ENCODE measurements at places on chromosomes 6 and 20. TPM values are rescaled to one million over a fixed set of nuclear protein-coding genes. Genes with fewer than 3 reads are reported as not detected.

GRCh38 chr6:155093430-155093829 lies 98.3 kb downstream of the TIAM2 start:
- no peak for DNase-seq

- DNase-seq = peak; percentile 6
Measured at GRCh38 chr20:50729901-50730764, 1.2 kb upstream of the PARD6B start.

DNA sequence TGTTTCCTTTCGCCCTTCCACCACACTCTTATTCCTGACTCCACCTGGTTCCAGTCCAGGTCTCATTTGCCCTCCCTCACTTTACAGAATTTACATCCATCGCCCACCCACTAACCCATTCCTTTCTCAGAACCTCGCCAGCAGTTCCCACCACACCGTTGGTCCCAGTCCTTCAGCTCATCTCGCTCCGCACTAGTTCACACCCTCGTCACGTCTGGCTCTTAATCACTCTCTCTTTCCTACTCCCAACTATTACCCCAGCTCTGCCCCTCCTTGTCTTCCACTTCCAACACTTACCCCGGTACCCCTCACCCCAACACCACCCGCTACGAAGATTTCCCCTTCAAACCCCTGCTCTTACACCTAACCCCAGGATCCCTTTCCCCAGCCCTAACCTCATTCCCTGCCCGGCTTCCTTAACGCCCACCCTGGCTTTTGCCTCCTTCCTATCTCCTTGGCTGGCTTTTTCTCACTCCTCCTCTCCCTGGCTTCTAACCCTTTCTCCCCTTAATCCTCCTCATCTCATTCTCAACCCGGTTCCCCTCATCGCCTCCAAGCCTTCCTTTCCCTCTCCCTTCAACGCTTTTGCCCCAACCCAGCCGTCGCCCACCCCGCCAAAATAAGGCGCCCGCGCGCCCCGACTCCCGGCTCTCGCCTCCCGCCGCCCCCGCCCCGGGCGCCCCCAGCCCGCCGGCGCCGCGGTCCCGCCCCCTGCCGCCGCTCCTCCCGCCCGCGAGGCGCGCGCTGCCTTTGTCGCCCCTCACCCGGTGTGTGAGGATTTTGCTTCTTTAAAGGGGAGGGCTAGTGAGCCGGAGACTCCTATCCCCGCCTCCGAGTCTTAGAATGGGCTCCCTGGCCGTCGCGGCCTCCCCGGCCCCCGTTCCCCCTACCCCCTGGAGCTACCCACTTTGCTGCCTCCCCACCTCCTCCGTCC lies 542 bp downstream of the USP49 start:
- DNase-seq = peak; percentile 2

- DNase-seq = no peak
Measured at GRCh38 chr20:14885661-14886060, 548.2 kb upstream of the FLRT3 start.

DNA sequence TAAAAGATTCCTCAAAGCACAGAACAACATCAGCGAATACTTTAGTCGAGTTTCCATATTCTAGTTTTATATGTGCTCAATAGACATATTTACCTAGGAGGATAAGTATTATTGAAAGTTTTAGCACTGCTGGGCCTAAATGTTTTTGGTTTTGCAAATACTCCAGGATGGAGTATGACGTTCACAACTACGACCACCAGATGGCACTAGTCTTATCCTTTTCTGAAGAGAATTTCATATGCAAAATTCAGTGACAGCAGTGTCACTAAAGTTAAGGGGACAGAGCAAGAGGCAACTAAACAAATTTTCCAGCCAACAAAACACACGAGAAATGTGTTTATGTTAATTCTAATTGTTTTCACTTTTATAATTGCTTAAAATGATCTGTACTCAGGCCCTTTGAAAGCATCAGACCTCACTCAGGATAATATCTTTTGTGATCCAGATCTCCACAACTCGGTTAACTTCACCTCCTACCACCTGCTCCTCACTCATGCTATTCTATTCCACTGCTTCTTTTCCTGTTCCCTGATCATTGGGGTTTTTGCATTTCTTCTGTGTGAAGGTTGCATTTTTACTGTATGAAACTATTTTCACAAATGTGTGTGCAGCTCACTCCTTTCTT lies 220.8 kb downstream of the TRDN start:
- no peak for DNase-seq

GRCh38 chr6:97064578-97064977 lies 140.1 kb downstream of the KLHL32 start:
- no peak for DNase-seq

GRCh38 chr6:46921059-46921458 lies 679 bp downstream of the ADGRF5 start:
- DNase-seq = no peak

GRCh38 chr20:22717466-22717865 lies 133.1 kb upstream of the FOXA2 start:
- DNase-seq = no peak

GRCh38 chr6:10338151-10338550 lies 76.7 kb downstream of the TFAP2A start:
- DNase-seq = no peak

DNA sequence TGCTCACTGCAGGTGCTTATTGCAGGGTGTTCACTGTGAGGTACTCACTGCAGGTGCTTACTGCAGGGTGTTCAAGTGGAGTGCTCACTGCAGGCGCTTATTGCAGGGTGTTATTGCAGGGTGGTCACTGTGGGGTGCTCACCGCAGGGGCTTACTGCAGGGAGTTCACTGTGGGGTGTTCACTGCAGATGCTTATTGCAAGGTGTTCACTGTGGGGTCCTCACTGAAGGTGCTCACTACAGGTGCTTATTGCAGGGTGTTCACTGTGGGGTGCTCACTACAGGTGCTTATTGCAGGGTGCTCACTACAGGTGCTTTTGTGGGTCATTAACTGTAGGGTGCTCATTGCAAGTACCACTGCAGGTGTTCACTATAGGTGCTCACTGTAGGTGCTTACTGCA lies 20.2 kb downstream of the APMAP start:
- DNase-seq = no peak

- no peak for DNase-seq
Measured at GRCh38 chr6:19303383-19303782, 533.8 kb upstream of the ID4 start.

DNA sequence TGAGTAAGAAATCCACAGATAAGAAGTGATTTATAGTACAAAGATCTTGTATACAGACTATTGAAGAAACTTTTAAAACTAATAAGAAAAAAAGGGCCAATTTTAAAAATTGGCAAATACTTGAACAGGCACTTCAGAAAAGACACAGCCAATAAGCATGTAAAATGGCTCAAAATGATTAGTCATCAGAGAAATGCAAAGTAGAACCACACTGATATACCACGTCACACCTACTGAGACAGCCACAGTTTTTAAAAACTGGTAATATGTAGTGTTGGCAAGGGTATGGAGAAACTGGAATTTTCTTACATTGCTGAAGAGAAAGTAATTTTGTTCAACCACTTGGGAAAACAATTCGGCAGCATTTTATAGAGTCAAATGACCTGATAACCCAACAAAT lies 488.9 kb upstream of the HTR1E start:
- DNase-seq = no peak

DNA sequence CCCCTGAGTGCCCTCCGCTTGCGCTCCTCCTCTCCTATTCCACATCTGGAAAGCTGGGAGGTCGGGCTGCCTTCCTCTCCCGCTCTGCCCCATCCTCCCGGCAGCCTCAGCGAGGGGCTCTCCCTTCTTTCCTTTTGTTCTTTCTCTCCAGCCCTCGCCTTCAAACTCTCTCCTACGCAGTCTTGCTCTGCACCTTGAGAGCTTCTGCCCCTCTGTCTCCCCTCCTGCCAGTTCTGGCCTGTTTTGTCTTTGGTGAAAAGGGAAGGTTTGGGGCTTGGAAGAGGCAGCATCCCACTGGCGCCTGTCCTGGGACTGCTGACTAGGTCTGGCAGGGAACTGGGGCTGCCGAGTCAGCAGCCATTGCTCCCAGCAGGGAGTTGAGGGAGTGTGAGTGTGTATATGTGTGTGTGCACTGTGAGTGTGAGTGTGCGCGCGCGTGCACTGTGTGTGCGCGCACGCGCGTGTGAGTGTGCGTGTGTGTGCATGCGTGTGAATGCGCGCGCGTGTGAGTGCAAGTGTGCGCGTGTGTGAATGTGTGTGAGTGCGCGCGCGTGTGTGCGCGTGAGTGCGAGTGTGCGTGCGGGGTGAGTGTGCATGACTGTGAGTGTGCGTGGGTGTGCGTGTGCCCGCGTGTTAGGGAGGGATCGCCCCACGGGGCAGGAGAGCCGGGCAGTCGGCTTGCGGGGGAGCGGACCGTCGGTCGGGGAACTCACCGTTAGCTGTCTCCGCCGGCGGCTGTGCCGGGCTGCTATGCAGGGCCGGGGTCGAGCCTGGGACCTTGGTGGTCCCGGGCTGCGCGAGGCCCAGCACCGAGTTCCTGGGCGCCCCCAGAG lies 523 bp downstream of the CPXM1 start:
- no peak for DNase-seq

DNA sequence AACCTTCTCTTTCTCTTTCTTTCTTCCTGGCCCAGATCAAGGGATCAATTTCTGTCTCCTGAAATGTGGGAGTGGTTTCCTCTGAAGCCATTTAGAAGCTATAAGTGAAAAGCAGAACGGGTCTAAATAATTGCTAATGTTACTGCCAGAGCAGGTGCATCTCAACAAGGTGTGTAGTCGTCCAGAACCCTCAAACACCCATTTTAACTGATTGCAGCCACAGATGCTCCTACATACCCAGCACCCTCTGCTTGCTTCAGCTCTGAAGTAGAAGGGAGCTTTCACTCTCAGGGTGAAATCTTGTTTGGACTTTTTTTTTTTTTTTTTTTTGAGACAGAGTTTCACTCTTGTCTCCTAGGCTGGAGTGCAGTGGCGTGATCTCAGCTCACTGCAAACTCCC lies 592.1 kb upstream of the ARID1B start:
- no peak for DNase-seq

DNA sequence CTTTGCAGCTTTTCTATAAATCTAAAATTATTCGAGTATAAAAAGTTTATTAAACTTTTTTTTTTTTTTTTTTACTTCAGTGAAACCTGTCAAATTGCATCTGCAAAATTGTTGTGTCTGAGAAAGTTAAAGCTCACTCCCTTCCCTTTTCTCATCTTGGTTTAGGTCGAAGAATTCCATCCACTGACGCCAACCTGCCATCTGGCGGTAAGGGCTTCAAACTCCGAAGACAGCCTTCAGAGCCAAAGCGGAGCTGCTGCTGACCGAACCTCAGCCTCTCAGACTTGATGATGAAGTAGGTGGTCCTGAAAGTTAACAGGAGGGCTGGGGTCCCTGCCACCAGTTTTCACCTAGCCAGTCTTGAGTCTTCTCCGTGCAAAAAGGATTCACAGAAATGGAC lies 29.6 kb upstream of the VAPB start:
- DNase-seq = no peak

GRCh38 chr6:118335325-118335816 lies 212.7 kb upstream of the PLN start:
- DNase-seq = no peak

DNA sequence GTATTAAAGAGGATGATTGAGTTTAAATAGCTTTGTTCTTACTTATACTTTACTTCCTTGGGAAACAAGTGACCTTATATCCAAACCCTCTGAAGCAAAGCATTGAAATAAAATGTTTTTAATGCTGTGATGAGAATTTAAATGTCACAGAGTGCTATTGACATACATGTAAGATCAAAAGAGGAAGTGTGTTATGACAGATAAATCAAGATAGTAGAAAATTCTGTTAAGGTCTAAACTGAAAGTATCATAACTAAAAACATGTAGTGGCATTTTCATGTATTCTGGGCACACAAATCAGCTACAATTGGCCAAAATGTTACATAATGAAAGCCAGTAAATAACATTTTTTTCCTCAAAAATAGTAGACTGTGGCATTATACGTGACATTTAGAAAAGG lies 318.0 kb downstream of the GRIK2 start:
- DNase-seq = no peak

DNA sequence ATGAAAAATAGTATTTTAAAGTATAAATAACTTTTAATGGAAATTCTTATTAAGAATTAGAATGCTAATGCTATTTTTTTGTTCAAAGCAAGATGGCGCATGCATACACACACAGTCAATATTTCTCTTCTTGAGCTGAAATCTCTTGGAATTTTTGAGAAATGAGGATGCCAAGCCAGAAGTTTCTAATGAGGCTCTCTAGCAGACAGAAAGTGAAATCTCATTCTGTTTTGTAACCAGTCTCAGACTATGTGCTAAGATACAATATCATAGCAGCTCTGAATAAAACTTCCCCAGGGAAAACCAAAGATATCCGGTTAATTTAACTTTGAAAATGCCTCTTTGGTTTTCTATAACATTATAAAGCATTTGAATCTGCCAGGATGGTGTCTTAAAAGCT lies 97.2 kb upstream of the HDAC2 start:
- DNase-seq = no peak

GRCh38 chr6:105207524-105208269 lies 27.9 kb upstream of the POPDC3 start:
- DNase-seq = no peak

DNA sequence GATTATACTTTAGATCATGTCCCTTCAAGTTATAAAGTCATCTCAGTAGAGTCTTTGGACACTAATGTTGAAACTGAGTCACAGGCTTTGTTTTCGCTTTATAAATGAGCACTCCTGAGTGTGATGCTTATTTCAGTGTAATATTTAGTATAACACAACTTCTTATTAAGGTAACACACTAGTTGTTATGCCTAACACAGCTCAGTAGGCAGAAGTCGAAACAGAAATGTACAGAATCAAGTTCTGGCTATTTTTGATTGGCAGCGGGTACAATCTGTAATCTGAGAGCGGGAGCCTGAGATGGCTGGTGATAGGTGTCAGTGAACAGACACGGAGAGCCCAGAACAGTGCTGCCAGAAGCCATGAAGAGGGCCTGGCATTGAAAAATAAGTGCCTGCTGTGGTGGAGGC lies 11.4 kb downstream of the HECA start:
- DNase-seq = no peak

GRCh38 chr20:22282696-22283095 lies 301.7 kb downstream of the FOXA2 start:
- DNase-seq = no peak

GRCh38 chr6:122376246-122376645 lies 23.2 kb upstream of the HSF2 start:
- no peak for DNase-seq

Gene PXDC1
- total RNA-seq = 488 TPM

Gene SAMD5
- total RNA-seq = 4.7 TPM

Gene GTSF1L
- total RNA-seq = not detected

Gene SOX18
- 15.3 TPM for total RNA-seq

Gene STX11
- 17.2 TPM for total RNA-seq

Gene ABT1
- 11.8 TPM for total RNA-seq
